ENCODE measurements at places on chromosomes 11 and 22.

DNA sequence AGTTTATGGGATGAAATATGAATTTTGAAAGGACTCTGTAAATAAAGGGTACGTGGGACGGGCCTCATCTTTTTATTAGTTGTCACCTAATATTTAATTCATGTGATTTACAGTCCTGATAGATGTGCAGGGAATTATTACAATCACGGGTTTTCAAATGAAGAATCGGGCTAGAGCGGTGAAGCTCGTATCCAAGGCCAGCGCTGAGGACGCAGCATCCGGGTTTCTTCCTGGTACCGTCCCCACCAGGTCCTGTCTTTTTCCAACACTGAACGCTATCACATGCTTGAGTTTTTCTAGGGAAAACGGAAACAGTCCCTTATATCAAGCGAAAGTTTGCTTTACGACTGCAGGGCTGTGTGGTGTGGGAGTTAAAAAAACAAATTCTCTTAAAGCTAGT, 787 bp downstream of the SMDT1 start:
- DNase-seq = peak; percentile 54

DNA sequence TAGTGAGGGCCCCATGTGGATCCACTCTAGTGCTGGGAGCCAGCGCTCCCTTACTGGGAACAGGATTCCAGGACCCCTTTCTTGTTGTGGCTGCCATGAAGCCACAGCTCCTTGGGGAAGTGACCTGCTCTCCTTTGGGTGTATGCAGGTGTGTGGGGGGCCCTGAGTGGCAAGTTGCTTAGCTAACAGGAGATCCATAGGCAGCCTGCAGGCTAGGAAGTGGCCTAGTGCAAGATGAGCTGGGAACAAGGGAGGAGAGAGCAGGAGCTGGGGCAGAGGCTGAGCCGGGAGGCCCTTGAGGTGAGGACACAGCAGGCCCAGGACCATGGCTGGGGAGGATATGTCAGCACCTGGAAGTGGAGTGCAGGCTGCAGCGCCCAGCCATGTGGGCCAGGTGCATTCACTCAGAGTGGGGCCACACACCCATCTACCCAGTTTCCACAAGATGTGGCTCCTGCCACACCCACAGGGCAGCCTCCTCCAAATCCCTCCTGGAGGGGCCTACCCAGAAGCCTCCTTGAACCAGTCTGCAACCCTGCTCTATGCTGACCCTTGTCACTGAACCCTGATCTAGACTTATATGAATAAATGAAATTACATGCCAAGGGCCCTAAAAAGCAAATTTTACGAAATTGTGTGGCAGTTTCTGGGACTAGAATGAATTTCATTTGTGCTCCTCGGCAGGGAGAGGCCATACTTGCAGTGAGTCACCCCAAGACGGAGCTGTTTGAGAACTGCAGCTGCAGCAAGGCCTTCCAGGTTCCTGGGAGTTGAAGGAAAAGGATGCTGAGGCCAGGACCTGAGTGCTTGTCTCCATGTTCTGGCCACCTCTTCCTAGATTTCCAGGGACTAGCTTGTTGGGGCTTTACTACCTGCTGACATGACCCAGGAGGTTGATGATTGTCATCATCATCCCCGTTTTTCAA, 3.2 kb downstream of the THAP7 start:
- DNase-seq = no peak

DNA sequence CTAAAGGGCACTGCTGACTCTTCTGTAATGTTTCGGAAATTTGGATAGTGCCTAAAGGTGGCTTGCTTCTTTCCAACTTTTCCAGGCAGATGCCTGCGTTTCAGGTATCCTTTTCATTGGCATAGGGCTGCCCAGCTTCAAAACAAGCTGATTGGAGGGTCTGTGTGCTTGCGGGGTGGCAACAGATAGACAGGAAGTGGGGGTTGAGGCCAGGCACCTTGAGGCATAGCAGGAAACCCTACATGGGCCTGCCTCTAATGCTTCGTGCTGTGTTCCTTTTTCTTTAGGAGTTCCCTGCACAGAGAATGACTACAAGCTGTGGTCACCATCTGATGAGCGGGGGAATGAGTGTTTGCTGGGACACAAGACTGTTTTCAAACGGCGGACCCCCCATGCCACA, 92.2 kb upstream of the SORL1-AS1 start:
- no peak for DNase-seq

- no peak for DNase-seq
These were observed 25.7 kb downstream of the OSBP2 start for GRCh38 chr22:30720263-30720837.

DNA sequence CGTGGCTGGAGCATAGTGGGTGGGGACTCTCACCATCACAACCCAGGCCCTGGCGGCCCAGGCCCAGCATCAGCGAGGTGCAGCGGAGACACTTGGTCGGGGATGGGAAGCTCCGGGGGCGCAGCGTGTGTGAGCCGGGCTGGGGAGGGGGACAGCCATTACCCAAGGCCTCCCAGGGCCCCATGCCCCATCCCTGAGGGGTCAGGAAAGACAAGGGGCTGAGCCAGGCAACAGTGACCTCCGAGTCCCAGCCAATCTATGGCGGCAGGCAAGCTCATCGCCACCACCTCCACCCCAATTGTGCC, 11.3 kb downstream of the CDC42BPG start:
- DNase-seq = no peak

- DNase-seq = peak; percentile 87
These were observed 46.2 kb downstream of the BLID start for GRCh38 chr11:122069707-122070360.

DNA sequence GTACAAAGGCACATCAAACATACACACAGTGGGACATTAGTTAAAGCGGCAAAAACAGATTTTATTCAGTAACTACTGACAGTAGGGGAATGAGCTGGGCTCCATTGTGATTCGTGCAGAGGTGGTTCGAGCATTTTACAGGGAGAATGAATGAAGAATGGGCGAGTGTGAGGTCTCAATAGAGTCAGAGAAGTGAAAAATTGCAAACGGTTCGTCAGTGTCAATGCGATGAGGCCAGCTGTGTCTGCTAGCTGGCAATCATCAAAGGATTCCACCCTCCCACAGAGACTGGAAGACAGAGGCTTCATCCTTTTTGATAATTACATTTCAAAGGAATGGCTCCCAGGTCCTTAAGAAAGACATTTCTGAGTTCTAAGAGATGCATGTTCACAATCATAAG, 17.4 kb downstream of the OR4D9 start:
- DNase-seq = no peak

DNA sequence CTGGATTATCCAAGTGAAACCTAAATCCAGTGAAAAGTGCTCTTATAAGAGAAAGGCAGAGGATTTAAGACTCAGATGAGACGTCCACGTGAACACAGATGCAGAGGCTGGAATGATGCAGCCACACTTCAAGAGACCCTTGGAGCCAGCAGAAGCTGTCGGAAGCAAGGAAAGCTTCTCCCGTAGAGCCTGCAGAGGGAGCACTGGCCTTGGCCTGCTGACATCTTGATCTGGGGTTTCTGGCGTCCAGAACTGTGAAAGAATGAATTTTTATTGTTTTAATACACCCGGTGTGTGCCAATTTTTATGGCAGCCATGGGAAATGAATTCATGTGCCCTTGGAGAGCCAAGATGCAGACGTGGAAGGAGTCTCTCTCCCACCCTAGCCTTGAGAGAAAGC, 407.0 kb upstream of the B3GAT1 start:
- no peak for DNase-seq

GRCh38 chr22:40606306-40606705, 30.2 kb downstream of the MRTFA start:
- no peak for DNase-seq

DNA sequence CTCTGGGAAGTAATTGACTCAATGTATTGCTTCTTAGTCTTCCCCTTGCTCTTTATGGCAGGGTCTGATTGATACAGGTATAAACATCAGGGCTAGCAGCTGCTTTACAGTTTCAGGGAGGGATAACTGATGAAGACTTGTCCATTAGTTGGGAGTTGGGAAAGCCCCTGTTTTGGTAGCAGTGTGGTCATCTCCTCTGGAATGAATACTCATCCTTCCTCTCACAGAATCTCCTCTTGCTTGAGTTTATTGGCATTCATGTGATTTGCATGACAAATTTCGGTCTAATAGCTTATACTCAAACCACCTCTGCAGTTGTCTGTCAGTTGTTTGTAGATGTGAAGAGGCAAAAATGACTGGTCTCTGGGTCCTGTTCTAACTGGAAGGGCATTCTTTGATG, 79.7 kb downstream of the FAT3 start:
- no peak for DNase-seq

GRCh38 chr22:27853424-27853823, 51.9 kb upstream of the MN1 start:
- no peak for DNase-seq

DNA sequence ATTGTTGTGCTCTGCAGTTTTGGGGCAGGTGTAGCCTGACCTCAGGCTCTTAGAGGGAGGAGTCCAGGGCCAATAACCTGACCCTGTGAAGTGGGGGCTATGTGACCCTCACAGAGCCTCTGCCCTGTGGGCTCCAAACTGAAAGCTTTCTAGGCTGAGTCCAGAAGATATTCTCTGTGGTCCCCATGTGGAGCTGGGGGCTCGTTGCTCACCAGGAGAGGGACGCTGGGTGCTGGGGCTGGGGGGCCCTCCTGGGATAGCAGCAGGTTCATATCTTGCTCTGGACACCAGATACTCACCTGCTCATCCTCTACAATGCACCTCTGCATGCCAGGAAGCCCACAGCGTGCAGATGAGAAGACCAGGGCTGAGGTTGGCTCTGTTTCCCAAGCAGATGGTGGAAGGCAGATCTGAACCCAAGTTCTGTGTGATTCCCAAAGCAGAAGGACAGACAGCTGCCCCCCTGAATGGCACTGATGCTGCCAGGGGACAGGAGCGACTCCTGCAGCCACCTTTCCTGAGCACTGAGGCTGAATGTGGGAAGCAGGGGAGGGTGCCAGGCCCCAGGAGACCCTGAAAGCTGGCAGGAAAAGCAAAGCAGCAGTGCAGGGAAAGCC, 1022.0 kb downstream of the TBC1D22A start:
- DNase-seq = no peak

DNA sequence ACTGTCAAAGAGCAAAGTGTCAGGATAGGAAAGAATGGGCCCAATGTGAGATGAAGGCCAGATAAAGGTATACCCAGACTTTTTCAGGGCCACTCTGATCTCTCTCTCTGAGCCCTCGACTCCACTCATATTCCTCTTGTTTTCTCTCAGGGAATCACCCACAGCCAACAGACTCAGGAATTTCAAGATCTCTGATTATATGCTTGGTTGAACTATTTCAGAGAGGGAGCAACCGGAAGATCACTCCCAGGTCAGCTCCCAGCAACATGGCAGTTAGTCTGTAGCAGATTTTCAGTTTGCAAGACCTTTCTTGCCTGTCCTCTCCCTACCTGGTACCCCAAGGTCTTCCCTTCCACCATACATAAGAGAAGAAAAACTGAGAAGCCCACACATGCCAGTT, 102.5 kb downstream of the C11orf58 start:
- DNase-seq = no peak

- DNase-seq = peak; percentile 5
These were observed 279.4 kb upstream of the PDGFD start for GRCh38 chr11:104443387-104443786.

DNA sequence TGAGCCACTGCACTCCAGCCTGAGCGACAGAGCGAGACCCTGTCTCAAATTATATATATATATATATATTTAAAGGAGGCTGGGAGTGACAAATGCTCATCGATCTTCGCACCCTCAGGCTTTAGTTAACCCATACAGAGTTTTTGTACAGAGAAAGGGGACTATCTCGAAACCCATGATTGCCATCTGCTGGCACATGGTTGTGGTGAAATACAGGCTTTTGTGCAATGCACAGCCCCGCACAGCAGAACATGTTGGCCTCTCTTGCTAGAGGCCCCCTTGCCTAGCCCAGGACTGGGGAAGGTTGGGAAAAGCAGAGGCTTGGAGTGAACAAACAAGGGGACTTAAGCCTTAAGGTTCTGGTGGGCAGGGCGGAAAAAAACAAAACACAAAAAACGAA, 3.6 kb downstream of the MYBPC3 start:
- no peak for DNase-seq

- DNase-seq = no peak
These were observed 1027.7 kb downstream of the OPCML start for GRCh38 chr11:132504501-132505041.

- no peak for DNase-seq
These were observed 39.0 kb upstream of the CHKA start for GRCh38 chr11:68160100-68160695.

DNA sequence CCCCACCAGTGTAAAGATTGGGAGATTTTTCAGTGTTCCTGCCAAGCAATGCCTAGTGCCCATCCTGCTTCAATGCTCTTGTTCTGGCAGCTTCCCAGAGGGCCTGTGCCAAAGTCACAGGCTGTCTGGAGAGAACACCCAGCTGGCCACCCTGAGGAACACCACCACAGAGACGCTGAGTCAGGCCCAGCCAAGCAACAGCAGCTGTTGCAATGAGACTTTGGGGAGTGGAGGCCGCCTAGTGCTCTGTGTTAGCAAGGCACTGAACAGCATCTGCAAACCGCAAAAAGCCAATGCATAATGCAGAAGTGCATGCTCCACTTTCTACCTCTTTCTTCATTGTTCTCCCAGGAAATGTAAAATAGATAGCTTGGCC, 168.1 kb downstream of the NXPE2 start:
- peak; percentile 35 for DNase-seq

- no peak for DNase-seq
These were observed 5.9 kb upstream of the SYCE3 start for GRCh38 chr22:50568626-50569025.

- DNase-seq = no peak
These were observed 36.7 kb downstream of the FZD4 start for GRCh38 chr11:86918496-86918895.

GRCh38 chr11:17479284-17480214, 2.9 kb upstream of the ABCC8 start:
- DNase-seq = peak; percentile 14

GRCh38 chr22:20117633-20118299, 740 bp upstream of the TRMT2A start:
- DNase-seq = no peak

DNA sequence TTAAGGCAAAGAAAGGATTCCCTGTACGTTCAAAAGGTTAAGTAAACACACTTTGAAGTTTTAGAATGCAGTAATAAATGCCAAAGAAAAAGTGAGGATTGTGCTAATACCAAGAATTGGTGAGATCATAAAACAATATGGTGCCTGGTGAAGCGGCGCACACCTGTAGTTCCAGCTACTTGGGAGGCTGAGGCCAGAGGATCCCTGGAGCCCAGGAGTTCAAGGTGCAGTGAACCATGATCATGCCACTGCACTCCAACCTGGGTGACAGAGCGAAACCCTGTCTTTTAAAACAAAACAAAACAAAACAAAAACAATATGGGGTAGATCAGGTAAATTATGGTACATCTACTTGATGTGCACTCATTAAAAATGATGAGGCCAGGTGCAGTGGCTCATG, 73.4 kb upstream of the APOA1 start:
- DNase-seq = no peak

- DNase-seq = no peak
These were observed 4.9 kb downstream of the OVOL1 start for GRCh38 chr11:65791719-65792213.

- DNase-seq = no peak
These were observed 180.3 kb upstream of the E2F8 start for GRCh38 chr11:19420868-19421533.
